ENCODE measurements at places on chromosomes 1 and 21.

- no peak for DNase-seq
These were observed 118.9 kb upstream of the TMEM51 start for GRCh38 chr1:15034656-15035055.

GRCh38 chr1:6069573-6069972 is 23.9 kb downstream of the KCNAB2 start:
- no peak for DNase-seq

- no peak for DNase-seq
These were observed 37.4 kb downstream of the PCAT6 start for GRCh38 chr1:202848191-202848542.

GRCh38 chr21:19340303-19340702 is 936.7 kb upstream of the TMPRSS15 start:
- no peak for DNase-seq

- no peak for DNase-seq
These were observed 63.6 kb downstream of the MYOM3 start for GRCh38 chr1:24048205-24048869.

DNA sequence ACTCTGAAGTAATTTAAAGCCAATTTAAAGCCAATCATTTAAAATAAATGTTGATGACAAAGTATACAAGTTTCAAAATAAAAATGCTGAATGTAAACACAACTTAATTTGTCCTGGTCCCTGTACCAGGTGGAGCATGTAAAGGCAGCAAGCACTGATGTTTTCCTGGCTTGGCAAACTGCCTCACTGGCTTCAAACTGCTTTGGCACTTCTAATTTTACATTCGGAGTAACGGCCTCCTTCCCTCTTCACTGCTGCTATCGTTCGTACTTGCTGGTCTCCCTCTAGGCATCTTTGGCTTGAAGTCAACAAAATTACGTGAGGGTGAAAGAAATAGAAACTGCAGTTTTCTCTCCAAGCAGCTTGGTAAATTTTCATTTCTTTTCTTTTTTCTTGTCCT is 287.9 kb downstream of the LTN1 start:
- no peak for DNase-seq

DNA sequence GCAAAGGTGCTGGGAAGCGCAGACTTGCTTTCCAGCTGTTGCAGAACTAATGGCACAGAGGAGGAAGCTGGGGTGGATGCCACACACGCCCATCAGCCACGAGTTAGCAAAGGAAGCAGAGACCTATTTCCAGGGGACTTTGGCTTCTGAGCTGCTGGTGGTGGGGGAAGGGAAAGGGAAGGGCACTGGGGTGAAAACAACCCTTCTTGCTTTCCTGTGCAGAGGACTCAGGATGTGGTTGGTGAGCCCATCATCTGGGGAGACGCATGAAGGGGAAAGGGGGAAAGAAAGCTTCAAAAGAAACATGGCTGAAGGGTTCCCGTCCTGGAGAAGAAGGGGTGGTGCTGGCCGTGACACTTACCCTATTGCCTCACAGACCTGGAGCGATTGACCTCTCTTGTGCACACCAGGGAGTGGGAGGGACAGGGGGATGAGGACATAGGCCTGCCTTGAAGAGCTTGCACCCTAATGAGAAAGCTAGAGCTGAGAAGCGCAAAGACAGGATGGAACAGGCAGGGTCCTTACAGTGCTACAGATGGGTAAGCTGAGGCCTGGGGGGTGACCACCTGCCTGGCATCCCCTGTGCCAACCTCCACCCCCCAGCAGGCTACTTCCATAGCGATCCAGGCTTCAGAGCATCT is 140.8 kb upstream of the RAB4A start:
- no peak for DNase-seq

DNA sequence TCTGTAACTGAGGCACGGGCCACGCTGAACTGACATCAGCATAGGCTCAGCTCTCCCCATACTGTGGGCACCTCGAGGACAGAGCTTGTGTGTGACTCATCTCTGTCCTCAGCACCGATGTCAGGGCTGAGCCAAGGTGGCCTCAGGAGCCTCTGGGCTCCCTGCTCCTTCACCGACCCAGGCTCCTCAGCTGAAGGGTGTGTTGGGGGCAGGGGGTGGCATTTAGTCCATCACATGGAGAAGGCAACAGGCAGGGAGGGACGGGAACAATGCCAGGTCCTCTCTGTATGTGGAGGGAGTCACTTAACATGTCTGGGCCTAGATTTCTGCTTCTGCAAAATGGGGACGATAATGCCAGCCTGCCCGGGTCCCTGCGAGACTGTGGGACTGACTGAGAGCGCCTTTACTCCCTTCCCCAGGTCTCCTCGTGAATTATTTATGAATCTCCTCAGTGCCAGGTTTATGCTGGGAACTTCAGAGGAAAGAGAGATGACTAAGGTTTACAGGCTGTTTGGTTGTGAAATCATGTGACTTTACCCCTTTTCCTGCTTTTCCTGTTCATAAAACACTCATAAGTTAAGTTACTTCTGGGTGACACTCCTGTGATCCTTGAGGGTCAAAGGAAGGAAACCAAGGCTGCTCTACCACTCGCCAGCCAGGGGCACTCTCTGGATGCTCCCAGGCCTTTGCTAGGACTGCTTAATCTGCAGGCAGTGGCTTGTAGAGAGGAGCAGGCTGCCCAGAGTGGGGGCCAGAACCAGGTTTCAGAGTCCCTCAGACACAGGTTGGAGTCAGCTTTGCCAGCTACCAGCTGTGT is 16.2 kb downstream of the TTC39A start:
- DNase-seq = no peak

DNA sequence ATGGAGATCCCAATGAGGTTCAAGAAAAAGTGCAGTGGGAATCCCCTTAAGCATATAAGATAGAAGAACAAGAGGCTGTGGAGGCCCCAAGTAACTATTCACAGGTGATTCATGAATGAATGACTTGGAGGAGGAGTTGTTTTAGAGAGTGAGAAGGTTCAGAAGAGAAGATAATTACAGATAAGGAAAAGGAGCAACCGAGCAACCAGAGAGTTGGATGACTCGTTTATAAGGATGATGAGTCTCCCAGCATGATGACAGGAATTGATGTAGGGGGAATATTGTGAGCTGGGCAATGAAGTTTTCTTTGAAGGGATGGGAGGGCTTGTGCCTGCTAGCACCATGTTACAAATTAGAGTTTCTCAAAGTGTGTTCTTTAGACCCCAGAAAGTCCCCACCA is 9.8 kb downstream of the C8A start:
- no peak for DNase-seq

DNA sequence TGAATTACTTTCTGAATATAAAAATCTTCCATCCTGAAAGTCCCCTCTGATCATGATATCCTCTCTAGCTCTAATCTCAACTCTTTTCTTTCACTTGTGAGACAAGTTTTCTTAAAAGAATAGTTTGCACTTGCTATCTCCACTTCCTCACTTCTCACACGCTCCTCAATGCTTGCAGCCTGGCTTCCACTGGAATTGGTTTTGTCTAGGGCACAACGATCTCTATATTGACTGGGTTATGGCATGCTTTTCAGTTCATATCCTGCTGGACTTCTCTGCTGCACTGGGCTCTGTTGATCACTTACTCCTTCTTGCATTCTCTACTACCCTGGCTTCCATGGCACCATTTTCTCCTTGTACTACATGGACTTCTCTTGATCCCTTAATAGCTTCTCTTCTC is 474 bp downstream of the FCRLA start:
- no peak for DNase-seq

DNA sequence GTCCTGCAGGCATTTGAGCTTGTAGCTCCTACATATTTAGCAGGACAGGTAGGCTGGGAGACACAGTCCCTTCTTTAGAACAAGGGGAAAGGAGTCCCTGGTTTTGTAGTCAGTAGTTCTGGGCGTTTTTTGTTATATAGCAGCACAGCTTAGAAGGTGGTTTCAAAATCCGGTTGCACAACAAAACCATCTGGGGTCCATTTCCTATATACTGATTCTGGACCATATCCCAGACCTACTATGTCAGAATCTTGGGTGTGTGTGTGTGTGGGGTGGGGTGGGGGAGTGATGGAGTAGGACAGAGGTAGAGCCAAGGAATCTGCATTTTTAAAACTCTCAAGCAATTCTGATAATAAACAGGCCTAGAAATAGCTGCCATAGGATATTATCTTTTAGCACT is 21.6 kb downstream of the METTL13 start:
- DNase-seq = no peak

GRCh38 chr1:205287767-205288559 is 33.6 kb downstream of the NUAK2 start:
- DNase-seq = peak; percentile 96

DNA sequence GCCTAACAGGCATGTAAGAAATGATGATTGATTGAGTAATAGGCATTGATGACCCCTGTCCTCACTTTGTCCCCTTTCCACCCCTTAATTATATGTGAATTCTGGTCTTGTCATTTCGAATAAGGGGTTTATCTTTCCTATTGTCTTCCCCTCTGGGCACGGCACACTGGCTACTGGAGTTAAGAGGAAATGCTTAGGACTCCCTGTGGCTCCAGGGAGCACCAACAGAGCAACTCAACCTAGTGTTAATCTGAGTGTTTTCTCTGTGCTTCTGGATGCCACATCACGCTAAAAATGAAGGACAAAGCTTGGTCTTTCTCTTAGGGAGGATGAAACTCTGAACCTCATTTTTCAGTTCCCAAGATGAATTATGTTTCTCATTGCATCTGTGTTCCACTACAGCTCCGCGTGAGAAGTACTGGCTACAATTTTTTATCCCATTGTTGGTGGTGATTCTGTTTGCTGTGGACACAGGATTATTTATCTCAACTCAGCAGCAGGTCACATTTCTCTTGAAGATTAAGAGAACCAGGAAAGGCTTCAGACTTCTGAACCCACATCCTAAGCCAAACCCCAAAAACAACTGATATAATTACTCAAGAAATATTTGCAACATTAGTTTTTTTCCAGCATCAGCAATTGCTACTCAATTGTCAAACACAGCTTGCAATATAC is 5.3 kb downstream of the FCER1A start:
- no peak for DNase-seq

DNA sequence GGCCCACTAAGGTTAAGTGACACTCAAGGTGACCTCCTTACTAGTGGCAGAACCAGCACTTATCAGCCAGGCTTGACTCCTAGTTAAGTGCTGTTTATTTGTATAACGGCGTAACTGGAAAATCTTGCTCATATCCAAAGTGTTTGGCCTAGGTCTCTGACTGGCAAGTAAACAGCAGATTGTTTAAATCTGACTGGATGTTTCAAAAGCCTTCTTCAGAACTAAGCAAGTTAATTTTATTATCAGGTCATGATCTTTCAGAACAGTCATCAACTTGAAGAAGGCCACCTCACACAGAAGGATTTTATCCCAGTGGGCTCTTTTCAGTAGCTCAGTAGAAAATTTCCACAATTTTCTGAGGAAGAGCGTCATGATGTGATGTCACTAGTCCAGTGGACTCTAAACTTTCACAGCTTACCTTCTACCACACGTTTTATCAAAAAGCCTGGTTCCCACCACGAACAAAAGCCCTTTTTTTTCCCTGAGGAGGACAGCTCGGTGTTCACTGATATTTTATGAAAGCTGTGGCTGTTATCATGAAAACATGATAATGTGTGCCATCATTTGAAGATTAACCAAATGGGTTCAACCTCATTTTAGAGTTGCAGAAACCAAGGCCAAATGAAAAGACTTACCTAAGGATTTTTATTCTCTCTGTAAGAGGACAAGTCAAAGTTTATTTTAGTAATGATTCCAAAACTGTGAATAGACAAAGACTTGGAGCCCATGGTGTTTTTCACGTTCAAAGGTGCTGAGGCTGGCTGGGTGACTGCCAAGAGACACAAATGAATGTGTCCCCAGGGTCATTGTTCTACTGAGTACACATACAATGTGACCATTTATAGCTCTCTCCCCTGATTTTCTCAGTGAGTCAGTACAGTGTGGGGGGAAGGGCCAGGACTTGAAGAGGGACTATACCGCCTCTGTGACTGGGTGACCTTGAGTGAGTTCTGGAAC is 9.1 kb downstream of the SGIP1 start:
- no peak for DNase-seq

GRCh38 chr1:199978408-199978940 is 49.0 kb upstream of the NR5A2 start:
- DNase-seq = no peak

DNA sequence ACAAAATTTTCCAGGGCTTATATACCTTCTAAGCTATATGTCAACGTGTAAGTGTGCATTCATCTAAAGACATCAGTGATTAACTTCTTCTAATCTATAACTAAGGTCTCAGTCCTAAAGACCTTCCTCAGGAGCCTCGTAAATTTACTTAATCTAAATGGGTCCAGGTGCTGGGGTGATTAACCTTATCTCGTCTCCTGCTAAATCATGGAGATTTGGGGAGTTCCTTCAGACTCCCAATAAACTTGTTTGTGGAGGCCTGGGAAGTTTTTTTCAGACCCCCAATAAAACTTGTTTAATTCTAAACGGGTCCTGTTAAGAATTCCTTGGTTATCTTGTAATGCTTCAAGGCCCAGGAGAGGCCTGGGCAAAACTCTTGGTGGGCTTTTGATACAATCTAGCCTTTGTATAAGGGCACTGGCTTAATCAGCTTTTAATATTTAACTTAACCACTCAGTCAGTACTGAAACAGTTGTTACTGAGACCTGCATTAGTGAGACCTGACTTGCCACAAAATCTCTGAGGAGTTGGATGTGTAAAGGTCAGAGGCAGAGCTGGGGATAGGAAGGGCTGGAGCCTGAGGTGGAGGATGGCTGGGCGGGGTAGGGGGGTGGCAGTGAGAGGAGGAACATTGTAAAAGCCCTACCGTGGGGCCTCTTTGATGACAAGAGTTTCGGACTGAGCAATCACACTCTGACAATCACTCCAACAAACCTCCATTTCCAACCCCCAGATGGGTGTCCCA is 6.2 kb upstream of the HMGCS2 start:
- DNase-seq = peak; percentile 35

DNA sequence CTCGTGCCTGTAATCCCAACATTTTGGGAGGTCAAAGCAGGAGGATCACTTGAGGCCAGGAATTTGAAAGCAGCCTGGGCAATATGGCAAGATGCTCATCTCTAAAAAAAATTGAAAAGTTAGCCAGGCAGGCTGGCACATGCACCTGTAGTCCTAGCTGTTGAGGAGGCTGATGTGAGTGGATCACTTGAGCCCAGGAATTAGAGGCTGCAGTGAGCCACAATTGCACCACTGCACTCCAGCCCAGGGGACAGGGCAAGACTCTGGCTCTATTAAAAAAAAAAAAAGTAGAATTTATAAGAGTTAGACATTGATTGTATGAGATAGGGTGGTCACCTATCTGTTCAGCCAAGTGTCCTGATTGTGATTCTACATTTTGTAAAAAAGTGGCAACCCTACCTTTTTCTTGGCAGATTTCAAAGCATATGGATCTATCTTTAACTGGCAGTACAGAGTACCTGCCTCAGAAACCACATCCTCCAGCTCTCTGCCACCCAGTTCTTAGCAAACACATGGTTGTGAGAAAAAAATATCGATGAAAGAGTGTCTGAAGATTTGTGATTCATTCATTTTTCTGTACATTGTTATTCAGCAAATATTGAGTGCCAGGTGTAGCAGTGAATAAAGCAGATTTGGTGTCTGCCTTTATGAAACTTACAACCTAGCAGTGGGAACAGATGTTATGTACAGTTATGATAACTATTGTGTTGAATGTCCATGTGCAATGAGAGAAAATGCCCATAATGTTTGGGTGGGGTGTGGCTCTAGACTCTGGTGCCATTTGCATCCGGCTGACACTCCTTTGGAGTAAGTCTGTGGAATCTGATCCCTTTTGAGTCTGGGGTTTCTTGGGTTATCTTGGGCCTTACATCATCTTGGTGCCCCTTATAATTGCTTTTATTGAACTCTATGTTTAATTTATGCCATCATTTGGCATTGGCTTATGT is 82.5 kb downstream of the ST3GAL3 start:
- DNase-seq = peak; percentile 55

Measured in activated CD8-positive, alpha-beta memory T cell treated with anti-CD3 and anti-CD28 coated beads, Interleukin-2, amount 10 ng/mL, durations not matched to agents 7 days and 5 days (primary cell).